Stimulated activated CD8-positive, alpha-beta memory T cell treated with anti-CD3 and anti-CD28 coated beads, Interleukin-2, amount 100 ng/mL, for 48 hours (primary cell): ENCODE measurements at places on chromosomes 11 and 22.

DNA sequence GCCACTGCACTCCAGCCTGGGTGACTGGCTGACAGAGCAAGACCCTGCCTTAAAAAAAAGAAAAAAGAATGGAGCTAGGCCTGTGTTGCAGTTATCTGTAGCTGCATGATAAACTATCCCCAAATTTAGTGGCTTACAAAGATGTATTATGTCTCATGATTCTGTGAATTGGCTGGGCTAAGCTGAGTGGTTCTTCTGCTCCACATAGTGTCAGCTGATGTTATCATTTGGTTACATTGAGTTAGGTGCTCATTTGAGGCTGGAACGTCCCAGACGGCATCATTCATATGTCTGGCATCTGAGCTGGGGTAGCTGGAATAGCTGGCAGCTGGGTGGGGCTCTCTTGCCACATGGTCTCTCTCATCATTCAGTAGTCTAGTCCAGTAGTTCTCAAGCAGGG, 8.2 kb upstream of the ASCC2 start:
- no peak for DNase-seq

DNA sequence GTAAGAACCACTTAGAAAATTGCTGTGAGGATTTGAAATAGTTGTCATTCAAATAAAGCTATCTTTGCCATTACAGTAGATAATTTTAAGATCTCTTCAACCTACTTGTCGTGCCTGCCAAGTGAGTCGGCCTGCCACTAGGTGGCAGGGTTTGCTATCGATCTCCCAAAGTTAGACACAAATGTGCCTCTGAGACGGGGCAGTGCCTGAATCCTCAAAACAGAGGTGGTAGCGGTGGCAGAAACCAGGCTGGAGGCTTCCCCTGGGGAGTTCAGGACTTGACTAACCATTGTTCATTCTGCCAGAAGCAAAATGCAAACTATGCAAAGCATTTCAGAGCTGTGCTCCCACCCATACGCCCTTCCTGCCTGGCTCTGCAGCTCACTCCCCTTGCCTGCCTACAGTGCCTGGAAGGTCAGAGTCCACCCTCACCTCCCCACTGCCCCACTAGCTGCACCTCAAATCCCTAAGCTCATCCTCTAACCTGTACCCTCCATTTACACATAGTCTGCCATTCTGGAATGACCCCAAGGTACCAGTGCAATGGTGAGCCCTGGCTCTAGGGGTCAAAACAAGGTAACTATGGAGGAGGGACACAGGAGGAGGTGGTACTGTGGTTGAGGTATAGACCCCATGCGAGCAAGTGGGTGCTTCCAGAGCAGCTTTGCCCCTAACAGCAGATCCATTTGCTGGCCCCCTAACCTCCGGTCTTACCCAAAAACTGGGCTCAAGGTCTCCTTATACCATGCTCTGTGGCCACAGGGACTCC, 82.1 kb downstream of the C11orf58 start:
- peak; percentile 51 for DNase-seq

DNA sequence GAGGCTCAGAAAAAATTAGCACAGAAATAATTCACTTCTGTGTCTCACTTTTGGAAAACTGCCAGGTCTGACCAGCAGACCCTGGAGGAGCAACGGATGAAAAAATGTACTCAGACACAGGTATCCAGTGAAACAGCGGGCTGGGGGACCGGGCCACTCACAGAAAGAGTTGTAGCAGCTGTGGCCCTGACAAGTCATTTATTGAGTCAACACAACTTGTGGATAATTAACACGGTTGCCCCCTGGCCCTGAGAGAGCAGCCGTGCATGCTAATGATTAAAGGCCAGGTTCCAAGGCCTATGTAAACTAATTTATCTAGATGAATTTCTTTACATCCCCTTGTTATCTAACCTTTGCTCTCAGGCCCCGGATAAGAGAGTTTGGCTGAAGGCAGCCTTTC, 131.3 kb downstream of the AASDHPPT start:
- no peak for DNase-seq

- DNase-seq = no peak
Measured at GRCh38 chr11:1784761-1785650, 21.3 kb upstream of the CTSD start.

GRCh38 chr11:9330387-9331384, 16.3 kb upstream of the TMEM41B start:
- no peak for DNase-seq

DNA sequence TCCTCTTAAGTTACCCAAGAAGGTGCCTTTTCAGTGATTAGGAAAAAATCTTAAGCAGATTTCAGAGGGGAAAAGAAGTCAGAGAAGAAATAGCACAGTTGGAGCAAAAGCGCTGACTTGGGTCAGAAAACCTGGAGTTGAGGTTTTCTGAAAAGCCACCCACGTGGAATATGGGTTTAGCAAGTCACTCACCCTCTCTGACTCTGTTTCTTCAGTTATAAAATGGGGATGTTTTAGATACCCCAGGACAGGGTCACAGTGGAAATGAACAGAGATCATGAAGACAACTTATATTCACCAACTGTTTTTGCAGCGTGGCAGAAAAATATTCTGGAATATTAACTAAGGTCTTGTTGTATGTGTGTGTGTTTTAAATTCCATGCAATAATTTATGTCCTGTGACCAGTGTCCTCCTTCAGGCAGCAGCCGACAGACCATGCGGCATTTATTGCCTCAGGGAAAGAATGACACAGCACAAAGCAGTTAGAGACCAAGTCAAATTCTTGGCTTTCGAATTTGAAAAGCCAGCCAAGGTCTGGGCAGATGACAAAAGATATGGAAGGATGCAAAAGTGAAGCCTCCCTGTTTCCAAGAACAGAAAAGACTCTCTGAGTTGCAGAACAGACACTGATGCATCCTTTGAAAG, 119.9 kb downstream of the MIAT start:
- no peak for DNase-seq

- DNase-seq = no peak
Measured at GRCh38 chr11:36090356-36091109, 146.7 kb downstream of the LDLRAD3 start.
